Smooth muscle cell of the umbilical artery (primary cell): ENCODE measurements at places on chromosomes 1 and 21. TPM values are rescaled to one million over a fixed set of nuclear protein-coding genes. Genes with fewer than 3 reads are reported as not detected.

The TNFRSF4 gene
- under 0.01 and 0.14 TPM in 2 replicates for total RNA-seq

The RORC gene
- total RNA-seq = not detected in 2 replicates

The TDRD5 gene
- not detected in 2 replicates for total RNA-seq

The NUP210L gene
- under 0.01 and 0.05 TPM in 2 replicates for total RNA-seq

The HPCAL4 gene
- total RNA-seq = not detected in 2 replicates

The DISC1 gene
- total RNA-seq = 5.3 and 6.7 TPM in 2 replicates

The PIGP gene
- 3.5 and 7.4 TPM in 2 replicates for total RNA-seq

The OR2L2 gene
- total RNA-seq = not detected in 2 replicates

The WNT3A gene
- total RNA-seq = not detected in 2 replicates

The PADI2 gene
- total RNA-seq = 0.18 TPM in 1 of 2 replicates, not detected in the other

The HLX gene
- 5.4 and 5.6 TPM in 2 replicates for total RNA-seq

The CELSR2 gene
- total RNA-seq = 3.0 and 4.5 TPM in 2 replicates

The PRELP gene
- total RNA-seq = 0.30 and 0.32 TPM in 2 replicates
